CD14-positive monocyte (primary cell): ENCODE measurements at places on chromosomes 2 and 18. TPM values are rescaled to one million over a fixed set of nuclear protein-coding genes. Genes with fewer than 3 reads are reported as not detected.

CNGA3 gene
- not detected for polyA plus RNA-seq

CFC1 gene
- polyA plus RNA-seq: not detected

CCDC178 gene
- polyA plus RNA-seq: not detected

GALNT14 gene
- polyA plus RNA-seq: not detected in 2 replicates

PLCD4 gene
- 0.04 TPM for polyA plus RNA-seq

TFPI gene
- 0.46 TPM for polyA plus RNA-seq

MAP3K19 gene
- not detected for polyA plus RNA-seq

COL4A4 gene
- polyA plus RNA-seq: 0.01 TPM in 1 of 2 replicates, not detected in the other

EPG5 gene
- polyA plus RNA-seq: 1.4 TPM

WDR7 gene
- polyA plus RNA-seq: 9.5 TPM

LOXHD1 gene
- 0.33 TPM for polyA plus RNA-seq
